ENCODE measurements at places on chromosomes 1 and 21.

- DNase-seq: no peak
Measured at GRCh38 chr21:43957611-43958362, 54.3 kb upstream of the TRAPPC10 start.

DNA sequence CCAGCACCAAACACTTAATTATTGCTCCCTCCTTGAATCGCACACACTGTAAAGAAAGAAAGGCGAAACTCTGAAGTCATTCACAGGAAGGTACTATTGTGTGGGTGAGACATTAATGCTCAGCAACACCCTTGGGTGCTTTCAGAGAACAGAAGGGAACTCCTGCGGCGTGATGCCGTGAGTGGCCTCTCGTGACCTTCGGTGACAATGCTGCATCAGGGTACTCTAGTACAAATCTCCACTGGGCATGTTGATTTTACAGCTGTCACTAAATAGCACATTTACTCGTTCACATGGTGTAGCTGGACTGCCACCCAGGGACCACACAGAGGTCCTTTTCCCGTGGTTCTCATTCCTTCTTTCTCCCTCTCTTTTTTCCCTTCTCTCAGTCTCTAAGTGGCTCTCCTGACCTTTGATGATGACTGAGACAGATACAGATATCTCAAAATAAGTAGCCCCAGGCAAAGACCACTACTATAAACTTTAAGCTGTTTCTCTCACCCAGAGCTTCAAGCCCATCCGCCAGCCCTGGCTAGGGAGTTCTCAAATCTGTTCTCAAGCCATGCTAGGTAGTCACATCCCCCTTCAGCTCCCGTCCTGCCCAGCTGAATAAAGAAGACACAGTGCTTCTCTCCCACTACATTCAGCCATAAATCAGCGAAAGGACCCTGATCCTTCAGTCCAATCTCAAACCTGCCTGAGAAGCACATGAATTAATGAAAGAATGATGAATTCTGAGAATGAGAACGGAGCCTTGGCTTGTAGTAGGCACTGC is 223.4 kb upstream of the FMN2 start:
- DNase-seq: no peak

- no peak for DNase-seq
Measured at GRCh38 chr1:64459743-64460142, 10.2 kb upstream of the CACHD1 start.

- DNase-seq: no peak
Measured at GRCh38 chr1:82387012-82387366, 586.3 kb downstream of the ADGRL2 start.

DNA sequence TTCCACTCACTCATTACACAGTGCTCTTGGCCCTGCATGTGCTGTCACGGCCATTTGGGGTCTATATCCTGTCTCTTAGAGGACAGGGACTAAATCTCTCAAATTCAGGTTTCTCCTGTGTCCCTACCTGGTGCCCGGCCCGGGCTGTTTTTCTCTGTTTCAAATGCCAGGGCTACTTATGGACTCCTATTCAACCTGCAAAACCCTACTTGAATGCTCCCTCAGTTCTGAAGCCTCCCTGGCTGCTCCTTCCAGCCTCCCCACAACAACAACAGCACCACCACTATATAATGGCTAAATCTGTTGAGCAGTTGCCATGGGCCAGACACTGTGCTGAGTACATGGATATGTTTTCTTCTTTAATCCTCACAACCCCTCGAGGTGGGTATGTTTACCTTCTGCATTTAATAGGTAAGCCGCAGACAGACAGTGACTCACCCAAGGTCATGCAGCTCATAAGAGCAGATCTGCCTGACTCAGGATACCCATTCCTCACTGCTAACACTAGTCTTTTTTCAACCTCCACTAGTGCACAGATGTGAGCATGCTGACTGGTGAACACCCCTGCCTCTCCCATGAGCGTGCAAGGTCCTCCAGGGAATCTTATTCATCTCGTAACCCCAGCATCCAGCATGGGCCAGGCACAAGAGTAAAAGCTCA is 29.9 kb downstream of the DHRS3 start:
- DNase-seq: no peak

GRCh38 chr21:38771536-38771935 is 34.2 kb upstream of the ETS2 start:
- no peak for DNase-seq

DNA sequence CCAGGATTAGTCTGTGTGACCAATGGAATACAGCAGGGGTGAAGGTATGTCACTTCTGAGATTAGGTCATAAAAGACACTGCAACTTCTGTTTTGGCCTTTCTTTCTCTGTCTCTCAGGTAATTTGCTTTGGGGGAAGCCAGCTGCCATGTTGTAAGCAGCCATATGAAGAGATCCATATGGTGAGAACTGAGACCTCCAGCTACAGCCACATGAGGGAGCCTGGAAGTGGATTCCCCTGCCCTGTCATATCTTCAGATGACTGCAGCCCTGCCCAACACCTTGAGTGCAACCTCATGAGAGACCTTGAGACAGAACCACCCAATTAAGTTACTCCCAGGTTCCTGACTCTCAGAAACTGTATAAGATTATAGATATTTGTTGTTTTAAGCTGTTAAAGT is 70.1 kb upstream of the ESRRG start:
- DNase-seq: no peak

Measured in vagina (tissue), 2 donors.